ENCODE measurements at places on chromosomes 3 and 15. TPM values are rescaled to one million over a fixed set of nuclear protein-coding genes. Genes with fewer than 3 reads are reported as not detected.
A peak's percentile ranks its signal among the peaks of the same experiment; 100 is the strongest.

DNA sequence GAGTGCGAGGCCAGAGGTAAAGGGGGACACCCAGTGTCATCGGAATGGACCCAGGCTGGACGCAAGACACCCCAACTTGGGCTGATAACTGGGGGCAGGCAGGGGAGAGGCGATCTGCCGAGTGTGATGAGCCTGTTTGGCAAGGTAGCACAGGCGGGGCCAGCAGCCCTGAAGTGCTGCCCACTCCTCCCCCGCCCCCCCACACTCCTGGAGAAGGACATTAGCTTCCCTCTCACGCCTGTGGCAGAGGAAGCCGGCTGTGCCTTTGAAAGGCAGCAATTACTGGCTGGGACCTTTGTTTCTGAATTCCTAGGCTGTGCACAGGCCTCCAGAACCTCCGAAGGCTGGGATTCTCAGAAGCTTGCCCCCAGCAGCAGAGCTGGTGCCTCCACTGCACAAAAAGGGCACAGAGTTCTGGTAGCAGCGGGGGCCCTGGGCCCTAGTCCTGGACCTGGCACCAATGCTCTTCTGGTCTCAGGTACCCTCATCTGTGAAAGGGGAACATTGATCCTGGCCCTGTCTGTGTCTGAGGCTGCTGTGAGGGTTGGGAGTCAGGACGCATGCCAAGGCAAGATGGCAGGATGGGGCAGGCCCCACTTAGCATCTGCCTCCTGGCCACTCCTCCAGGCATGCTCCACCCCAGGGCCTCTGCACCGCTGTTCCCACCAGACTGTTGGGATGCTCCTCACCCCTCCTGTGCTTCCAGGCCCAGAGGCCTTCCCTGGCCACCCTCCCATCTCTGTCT, 28.6 kb downstream of the IQSEC1 start:
- no peak for DNase-seq
- no peak overlapping the region for H3K4me3 ChIP-seq
- no peaks in the 10 kb centered on the region for H3K36me3 ChIP-seq
- H3K4me1 ChIP-seq = no peaks in the 10 kb centered on the region
- no peak overlapping the region for H3K27ac ChIP-seq

- no peak for DNase-seq
- no peaks in the 10 kb centered on the region for H3K36me3 ChIP-seq
- no peaks in the 10 kb centered on the region for H3K4me1 ChIP-seq
- peak overlapping the region; percentile 93 for H3K27ac ChIP-seq
- H3K4me3 ChIP-seq = peak overlapping the region; percentile 88
- no peaks in the 10 kb centered on the region for H3K27me3 ChIP-seq
Measured at GRCh38 chr3:115784739-115785536, 161.6 kb downstream of the GAP43 start.

GRCh38 chr15:42627485-42627884, 52.1 kb downstream of the STARD9 start:
- H3K4me1 ChIP-seq = no peaks in the 10 kb centered on the region
- no peaks in the 10 kb centered on the region for H3K27me3 ChIP-seq
- no peak overlapping the region for H3K27ac ChIP-seq
- DNase-seq = no peak
- H3K36me3 ChIP-seq = no peaks in the 10 kb centered on the region
- no peak overlapping the region for H3K4me3 ChIP-seq

DNA sequence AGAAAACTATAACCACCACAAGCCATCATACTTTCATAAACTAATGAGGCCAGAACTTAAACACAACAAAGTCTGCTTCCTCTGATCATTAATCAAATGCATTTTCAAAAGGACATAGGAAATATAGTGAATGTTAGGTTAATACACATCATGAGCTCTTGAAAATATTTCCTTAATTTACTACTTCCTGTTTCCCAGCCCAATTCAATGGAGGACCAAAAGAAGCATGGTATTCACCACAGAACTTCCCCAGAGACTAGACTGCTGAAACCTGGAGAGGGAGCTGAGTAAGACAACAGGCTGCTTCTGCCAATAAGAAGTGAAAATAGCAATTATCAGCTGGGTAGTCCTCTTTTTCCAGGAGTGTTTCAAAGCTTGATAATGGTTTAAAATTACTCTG, 250.3 kb downstream of the ULK4 start:
- H3K36me3 ChIP-seq = no peaks in the 10 kb centered on the region
- no peak overlapping the region for H3K27ac ChIP-seq
- no peaks in the 10 kb centered on the region for H3K27me3 ChIP-seq
- DNase-seq = no peak
- H3K4me1 ChIP-seq = peaks cover 14% of the 10 kb centered on the region

- H3K4me1 ChIP-seq = no peaks in the 10 kb centered on the region
- H3K36me3 ChIP-seq = no peaks in the 10 kb centered on the region
- H3K27me3 ChIP-seq = no peaks in the 10 kb centered on the region
- H3K4me3 ChIP-seq = no peak overlapping the region
- no peak for DNase-seq
- H3K27ac ChIP-seq = no peak overlapping the region
Measured at GRCh38 chr3:193793123-193793522, 200.1 kb downstream of the OPA1 start.

DNA sequence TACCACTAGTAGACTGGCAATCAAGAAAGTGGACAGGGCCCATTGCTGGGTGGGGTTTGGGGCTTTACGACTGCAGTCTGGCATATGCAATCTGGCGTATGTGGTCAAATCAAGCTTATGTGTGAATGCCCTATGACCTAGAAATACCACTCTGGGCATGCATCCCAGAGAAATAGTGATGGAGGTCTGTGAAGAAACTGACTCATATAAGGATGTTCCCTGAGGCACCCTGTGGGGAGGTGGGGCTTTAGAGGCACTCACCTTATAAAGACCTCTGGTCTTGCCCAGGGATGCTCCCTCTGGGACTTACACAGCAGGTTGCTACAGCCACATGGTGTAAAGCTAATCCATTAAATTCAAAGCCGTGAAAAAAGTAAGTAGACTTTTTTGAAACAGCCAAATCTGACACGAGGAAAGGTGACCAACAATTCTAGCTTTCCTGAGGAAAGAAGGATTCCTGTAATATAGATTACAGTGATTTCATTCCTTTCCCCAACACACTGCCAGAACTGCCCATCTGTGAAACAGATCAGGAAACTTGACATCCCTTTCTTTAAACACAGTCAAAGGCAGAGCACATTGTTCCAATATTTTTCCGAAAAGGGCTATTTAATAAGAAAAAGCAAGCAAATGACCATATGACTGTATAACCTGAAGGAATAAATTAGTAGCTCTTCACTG, 13.6 kb downstream of the RARRES1 start:
- no peak overlapping the region for H3K4me3 ChIP-seq
- H3K27me3 ChIP-seq = no peaks in the 10 kb centered on the region
- DNase-seq = no peak
- no peak overlapping the region for H3K27ac ChIP-seq

DNA sequence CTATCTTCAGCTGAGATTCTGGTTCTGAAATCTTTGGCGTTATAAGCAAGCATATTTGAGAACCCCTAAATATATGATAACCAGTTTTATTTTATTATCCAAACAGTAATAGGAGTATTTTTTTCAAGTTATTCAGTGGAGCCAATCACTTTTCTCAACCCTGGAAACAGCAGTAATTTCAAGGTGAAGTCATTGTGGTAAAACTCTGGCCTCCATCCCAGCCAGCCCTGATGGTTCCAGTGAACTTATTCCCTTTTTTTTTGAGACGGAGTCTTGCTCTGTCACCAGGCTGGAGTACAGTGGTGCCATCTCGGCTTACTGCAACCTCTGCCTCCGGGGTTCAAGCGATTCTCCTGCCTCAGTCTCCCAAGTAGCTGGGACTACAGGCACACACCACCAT, 545.4 kb upstream of the IL12A start:
- no peak for DNase-seq
- H3K4me1 ChIP-seq = no peaks in the 10 kb centered on the region
- H3K27ac ChIP-seq = no peak overlapping the region

DNA sequence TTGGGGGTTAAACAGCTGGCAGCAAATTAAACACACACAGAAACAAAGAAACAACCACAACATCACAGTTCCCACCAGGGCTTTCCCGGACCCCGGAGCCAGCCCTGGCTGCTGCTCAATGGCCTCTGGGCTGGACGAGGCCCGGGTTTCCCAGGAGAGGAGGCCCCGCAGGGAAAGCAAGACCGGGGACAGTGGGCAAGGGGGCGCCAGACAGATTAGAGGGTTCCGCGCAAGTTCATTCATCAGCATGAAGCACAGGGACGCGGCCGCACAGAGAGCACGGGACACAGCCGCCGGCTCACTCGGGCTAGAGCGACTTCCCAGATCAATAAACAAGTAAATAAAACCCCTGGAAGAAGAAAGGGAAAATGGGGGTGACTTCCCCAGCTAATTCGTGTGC, 66.4 kb upstream of the RPL32 start:
- no peak overlapping the region for H3K27ac ChIP-seq
- no peak for DNase-seq
- no peaks in the 10 kb centered on the region for H3K27me3 ChIP-seq
- H3K4me3 ChIP-seq = no peak overlapping the region

DNA sequence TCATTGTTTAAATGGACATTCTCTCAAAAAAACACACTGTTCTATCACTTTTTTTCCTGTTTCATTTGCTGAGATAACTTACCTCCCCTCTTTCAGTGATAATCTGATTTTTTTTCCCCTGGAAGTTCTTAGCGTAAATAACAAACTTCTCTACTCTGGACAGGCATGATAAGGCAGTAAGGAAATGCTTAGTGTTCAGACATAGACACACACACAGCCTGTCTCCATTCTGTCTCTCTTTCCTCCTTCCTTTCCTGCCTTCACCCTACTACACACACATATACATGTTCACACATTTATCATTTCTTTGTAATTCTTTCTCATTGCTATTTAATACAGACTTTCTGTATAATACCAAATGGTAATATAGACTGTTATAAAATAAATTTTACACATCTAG, 470.8 kb upstream of the ROBO1 start:
- H3K27me3 ChIP-seq = no peaks in the 10 kb centered on the region
- H3K4me3 ChIP-seq = no peak overlapping the region
- H3K27ac ChIP-seq = no peak overlapping the region

DNA sequence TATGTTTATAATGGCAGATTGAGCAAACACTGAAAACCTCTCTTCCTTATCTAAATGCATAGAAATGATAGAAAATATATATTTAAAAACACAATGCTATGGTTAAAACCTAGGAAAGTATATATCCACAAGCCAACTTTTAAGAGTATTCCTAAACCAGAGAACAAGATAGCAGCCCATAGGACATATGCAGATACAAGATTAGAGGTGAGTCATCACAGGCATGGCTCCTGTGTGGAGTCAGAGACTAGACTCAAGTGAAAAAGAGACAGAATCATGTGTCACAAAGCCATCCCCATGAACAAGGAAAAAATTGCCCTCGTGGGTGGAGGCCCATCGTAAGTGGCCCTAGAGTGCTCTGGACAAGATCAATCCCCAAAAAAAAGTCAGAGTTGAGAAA, 199.4 kb upstream of the PPP2R3A start:
- H3K27ac ChIP-seq = no peak overlapping the region
- no peaks in the 10 kb centered on the region for H3K36me3 ChIP-seq
- no peaks in the 10 kb centered on the region for H3K27me3 ChIP-seq
- no peaks in the 10 kb centered on the region for H3K4me1 ChIP-seq
- DNase-seq = no peak

- no peak overlapping the region for H3K27ac ChIP-seq
- no peak for DNase-seq
- no peak overlapping the region for H3K4me3 ChIP-seq
- H3K36me3 ChIP-seq = no peaks in the 10 kb centered on the region
- H3K27me3 ChIP-seq = no peaks in the 10 kb centered on the region
Measured at GRCh38 chr3:72077473-72078259, 292.7 kb upstream of the PROK2 start.

- no peaks in the 10 kb centered on the region for H3K27me3 ChIP-seq
- H3K36me3 ChIP-seq = no peaks in the 10 kb centered on the region
- H3K4me3 ChIP-seq = peak overlapping the region; percentile 84
- peak overlapping the region; percentile 75 for H3K27ac ChIP-seq
- H3K4me1 ChIP-seq = no peaks in the 10 kb centered on the region
Measured at GRCh38 chr3:15427981-15428380, 583 bp downstream of the EAF1 start.

The CCR1 gene
- total RNA-seq = 7.4 TPM

The ESYT3 gene
- total RNA-seq = 6.9 TPM

The CX3CR1 gene
- total RNA-seq = not detected

The GOLGA8H gene
- total RNA-seq = 4.2 TPM

The CORO2B gene
- 12.6 TPM for total RNA-seq

The ACKR4 gene
- total RNA-seq = 1.0 TPM

The ECE2 gene
- total RNA-seq = not detected

The TMCO5A gene
- not detected for total RNA-seq
